ENCODE measurements at places on chromosomes 1 and 21.

DNA sequence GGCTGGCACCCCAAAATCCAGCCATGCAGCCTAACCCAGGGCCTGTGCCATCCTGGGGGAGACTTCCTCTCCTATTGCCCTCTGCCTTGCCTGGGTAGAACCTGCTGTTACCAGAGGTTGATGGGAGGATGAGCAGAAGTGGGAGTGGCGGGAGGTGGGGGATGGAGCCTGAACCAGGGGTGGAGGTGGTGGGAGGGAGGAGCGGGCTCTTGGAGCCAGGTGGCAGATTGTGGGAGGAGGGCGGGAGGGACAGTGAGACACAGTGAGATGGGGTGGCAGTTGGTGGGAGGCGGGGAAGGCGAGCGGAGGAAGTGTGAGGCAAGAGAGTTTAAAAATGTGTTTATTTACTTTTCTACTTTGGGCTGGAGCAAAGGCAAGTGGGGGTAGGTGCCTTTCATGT is 87.3 kb downstream of the KCNJ6 start:
- no peak for DNase-seq
- peaks cover 2% of the 10 kb centered on the region for H3K4me1 ChIP-seq
- no peak overlapping the region for H3K4me3 ChIP-seq

- peaks cover 9% of the 10 kb centered on the region for H3K4me1 ChIP-seq
- no peak overlapping the region for H3K4me3 ChIP-seq
- no peaks in the 10 kb centered on the region for H3K27me3 ChIP-seq
- DNase-seq: no peak
Observed at GRCh38 chr1:48035371-48036141, 38.4 kb upstream of the TRABD2B start.

DNA sequence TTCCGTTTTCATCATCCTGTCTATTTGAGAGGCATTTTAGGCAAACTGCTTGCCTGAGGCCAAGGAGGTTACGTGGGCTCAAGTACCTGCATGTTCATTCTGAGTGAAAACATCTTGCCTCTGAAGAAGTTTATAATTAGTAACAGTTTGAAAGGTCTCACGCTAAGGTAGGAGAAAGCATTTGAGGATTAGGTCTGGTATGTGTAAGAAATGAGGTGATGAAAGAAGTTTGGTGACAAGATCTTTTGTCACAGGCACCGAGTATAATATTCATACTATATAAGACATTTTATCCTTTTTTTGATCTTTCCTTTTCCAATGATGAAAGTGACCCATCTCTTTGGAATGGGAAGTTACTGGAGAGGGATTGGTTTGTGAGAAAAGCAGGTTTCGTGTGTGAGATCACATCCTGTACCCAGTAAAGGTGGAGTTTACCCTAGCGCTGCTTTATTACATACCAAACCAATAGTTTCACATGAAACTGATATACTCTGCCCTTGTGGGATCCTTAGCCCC is 98.7 kb upstream of the PDC start:
- H3K4me3 ChIP-seq: no peak overlapping the region
- no peaks in the 10 kb centered on the region for H3K27me3 ChIP-seq
- no peaks in the 10 kb centered on the region for H3K36me3 ChIP-seq
- no peaks in the 10 kb centered on the region for H3K4me1 ChIP-seq

DNA sequence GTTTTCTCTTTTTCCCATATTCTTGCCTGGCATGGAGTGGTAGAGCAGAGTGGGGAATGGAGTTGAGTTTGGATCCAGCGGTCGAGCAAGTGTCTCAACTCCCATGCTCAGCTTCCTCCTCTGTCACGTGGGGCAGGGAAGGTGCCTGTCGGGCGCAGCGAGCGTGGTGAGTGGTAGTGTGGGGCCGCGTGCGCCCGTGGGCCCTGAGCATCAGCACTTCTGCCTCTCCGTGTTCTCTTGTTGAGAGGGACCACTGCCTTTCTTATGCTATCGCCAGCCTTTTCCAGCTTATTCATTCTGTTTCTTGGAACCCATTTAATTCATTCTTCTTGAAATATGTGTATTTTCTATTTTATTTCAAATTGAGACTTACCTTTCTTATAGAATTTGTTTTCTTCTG is 65.1 kb downstream of the ADARB1 start:
- no peaks in the 10 kb centered on the region for H3K4me1 ChIP-seq
- no peaks in the 10 kb centered on the region for H3K27me3 ChIP-seq
- H3K27ac ChIP-seq: no peak overlapping the region

DNA sequence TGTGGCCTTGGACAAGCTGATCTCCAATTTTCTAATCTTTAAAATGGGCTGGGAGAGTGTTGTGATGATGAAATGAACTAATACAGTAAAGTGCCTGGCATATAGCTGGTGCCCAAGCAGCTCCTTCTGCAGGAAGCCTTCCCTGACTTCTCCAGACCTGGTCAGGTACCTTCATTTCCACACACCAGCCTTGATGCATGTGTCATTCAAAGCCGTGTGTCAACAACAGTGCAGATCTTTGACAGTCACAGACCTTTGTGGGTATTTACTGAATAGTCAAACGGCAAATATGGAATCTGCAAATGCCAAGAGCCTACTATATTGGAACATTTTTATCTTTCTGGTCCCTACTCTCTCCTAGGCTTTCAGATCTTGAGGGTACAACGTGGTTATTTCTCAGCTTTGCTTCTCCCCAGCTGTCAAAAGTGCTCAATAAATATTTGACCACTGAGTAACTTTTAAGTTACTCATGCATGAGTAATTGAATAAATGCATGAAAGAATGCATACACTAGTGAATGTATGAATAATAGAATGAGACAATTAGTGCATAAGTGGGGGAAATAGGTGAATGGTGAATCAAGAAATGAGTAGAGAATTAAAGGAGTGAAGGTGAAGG is 75.4 kb downstream of the MDM4 start:
- no peaks in the 10 kb centered on the region for H3K4me1 ChIP-seq
- no peak overlapping the region for H3K27ac ChIP-seq
- peaks cover 3% of the 10 kb centered on the region for H3K27me3 ChIP-seq
- no peaks in the 10 kb centered on the region for H3K36me3 ChIP-seq
- no peak overlapping the region for H3K4me3 ChIP-seq
